ENCODE measurements at places on chromosomes 6 and 20.

- no peak for DNase-seq
Measured at GRCh38 chr6:107646176-107646575, 156.3 kb downstream of the SOBP start.

DNA sequence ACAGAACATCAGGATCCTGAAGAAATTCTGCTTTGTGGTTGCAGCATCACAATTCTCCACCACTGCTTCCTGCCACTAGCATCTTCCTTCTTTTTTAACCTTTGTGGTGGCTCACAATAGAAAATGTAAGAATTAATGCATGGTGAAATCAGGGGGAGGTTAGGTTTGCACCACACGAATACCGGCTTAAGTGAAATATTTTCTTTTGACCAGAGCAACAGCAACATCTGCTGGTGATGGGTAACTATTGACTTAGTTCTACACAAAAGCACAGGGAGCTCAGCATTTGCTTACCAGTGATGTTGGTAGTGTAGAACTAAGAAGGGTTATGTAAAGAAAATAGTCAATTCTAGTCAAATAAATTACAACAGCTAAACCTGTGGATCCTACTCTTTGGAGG, 280.5 kb downstream of the SYNE1 start:
- no peak for DNase-seq

GRCh38 chr6:142545147-142545546, 243.3 kb downstream of the ADGRG6 start:
- no peak for DNase-seq

GRCh38 chr6:68876792-68877493, 241.9 kb downstream of the ADGRB3 start:
- DNase-seq = no peak

GRCh38 chr20:22826306-22827230, 208.5 kb upstream of the SSTR4 start:
- DNase-seq = no peak

GRCh38 chr6:127718694-127719093, 141.7 kb downstream of the C6orf58 start:
- DNase-seq = no peak

DNA sequence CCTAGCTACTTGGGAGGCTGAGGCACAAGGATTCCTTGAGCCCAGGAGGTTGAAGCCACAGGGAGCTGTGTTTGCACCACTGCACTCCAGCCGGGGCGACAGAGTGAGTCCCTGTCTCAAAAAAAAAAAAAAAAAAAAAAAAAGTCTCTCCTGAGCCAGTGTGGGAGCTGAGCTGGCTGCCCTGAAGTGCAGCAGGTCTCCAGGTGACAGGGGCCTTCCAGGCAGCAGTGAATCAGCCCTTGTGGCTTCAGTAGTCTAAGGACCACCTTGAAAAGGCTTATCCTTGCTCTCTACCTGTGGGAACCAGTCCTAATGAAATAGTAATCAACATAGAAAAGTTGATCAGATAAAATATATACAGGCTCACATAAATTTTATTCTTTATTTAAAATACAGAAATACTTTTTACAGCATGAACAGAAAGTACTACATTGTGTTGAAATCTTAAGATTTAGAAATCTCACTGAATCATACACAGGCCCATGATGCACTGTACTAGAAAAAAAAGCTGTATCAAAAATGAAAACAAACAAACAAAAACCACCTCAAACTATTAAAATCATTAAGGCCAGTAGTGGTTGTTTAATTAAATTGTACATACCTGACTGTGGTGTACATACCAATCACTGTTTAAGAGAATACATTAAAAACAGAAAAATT, 128.9 kb downstream of the SCML4 start:
- no peak for DNase-seq

DNA sequence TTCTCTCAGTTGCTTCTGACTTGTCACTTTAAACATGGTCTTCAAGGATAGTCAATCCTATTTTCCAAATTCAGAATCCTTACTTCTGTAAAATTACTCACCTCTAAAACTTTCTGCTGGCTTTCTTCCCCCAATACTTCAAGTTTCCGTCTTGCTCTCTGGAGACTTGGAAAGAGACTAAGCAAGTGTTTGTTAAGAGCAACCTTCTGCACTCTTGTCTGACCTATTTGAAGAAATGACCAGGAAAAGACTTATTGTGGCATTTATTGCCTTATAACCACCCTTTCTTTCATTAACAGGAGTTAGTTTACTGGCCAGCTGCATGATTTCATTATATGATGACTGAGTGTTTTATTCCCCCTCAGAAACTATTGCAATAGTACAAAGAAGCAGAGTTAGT, 181.0 kb downstream of the TBC1D7 start:
- DNase-seq = no peak

DNA sequence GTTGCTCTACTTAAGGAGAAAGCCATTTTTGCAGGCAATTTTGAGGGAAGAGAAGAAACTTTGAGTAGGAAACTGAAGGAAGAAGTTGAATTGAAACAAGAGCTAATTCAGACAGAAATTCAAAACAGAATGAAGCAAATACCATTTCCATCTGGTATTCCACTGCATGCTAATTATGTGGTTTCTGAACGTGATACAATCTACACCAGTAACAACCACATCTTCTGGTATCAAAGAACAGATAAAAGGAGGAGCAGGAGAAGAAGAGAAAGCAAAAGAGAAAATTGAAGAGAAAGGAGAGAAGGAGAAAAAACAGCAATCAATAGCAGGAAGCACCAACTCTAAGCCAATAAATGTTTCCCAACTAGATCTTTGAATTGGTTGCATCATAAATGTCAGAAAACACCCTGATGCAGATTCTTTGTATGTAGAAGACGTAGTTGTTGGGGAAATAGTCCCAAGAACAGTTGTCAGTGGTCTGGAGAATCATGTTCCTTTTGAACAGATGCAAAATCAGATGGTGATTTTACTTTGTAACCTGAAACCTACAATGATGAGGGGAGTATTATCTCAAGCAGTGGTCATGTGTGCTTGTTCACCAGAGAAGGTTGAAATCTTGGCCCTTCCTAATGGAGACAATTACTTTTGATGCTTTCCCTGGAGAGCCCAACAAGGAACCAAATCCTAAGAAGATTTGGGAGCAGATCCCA, 132.4 kb downstream of the MACROD2 start:
- DNase-seq = no peak

DNA sequence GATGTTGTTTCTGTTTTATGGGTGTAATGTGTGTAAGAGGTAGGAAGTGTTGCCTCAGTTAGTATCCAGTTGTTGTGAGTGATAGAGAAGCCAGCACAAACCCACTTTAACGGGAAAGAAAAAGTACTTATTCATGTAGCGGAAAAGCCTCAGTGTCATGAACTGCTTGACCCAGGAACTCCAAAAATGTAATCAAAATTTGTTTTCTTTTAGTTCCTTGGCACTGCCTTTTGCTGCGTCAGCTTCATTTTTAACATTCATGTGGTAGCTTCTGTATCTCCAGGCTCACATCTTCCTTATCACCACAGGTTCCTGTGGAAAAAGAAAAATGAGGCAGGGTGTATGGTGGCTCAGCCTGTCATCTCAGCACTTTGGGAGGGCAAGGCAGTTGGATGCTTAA, 46.4 kb upstream of the CCDC28A start:
- no peak for DNase-seq

DNA sequence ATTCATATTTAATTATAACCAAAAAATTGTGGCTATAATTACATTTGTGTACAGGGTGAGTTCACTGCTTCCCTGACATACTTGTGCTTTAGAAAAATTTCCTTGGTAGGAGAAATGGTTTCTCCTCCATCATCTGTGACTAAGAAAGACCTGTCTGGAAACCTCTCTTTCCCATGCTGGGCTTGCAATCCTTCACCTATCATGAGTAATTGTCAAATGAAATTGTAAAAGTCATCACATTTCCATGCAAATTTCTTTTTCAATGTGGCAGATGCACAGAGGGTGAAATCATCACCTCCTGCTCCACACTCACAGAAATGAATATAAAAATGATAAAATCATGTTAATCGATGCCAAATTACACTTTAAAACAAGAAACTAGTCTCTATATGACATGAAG, 1.5 kb upstream of the SIRPB1 start:
- no peak for DNase-seq

GRCh38 chr20:47492284-47492683, 9.4 kb upstream of the NCOA3 start:
- no peak for DNase-seq

All from C1 segment of cervical spinal cord (tissue), 14 donors.